ENCODE measurements at places on chromosomes 13 and 19.

DNA sequence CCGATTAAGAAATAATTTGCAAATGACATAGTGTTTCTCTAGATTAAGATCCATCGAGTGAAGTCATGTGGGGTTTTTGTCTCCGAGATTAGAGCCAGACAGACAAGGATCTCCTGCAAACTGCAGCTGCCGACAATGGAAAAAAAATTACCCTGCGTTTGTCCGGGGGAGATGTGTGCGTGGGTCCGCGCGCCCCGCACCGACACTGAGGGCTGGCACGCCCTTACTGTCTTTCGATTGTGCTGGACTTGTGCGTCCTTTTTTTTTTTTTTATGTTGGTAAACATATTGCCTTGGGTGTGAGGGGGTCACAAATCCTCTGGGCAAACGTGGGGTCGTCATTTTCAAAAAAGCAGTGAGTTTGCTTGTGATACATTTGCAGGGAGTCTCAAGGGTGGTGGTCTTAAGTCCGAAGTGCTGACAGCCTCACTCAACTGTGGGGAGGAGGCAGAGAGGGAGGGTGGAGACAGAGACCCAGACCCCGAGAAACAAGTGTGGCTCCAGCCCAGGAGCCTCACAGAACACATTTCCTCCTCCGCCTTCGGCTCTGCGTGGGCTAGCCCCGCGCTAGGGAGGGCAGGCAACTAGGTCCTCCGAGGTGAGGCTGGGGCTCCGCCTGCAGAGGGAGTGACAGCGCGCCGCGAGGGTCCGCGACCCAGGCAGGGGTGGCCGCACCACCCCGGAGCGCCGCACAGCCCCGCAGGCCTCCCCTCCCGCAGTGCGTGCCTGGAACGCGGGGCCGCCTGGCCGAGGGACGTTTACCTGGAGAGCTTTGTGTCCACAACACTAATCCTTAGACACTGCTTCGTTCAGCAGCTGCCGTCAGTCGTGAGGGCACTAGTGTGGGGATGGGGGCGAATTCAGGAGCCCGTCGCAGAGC, 11.7 kb upstream of the SOX1 start:
- H3K4me1 ChIP-seq = peaks cover 26% of the 10 kb centered on the region
- H3K27me3 ChIP-seq = peaks cover 38% of the 10 kb centered on the region
- no peak for DNase-seq
- no peak overlapping the region for H3K27ac ChIP-seq
- no peak overlapping the region for H3K4me3 ChIP-seq

GRCh38 chr19:29542327-29542726, 16.5 kb downstream of the VSTM2B start:
- no peak overlapping the region for H3K4me3 ChIP-seq
- H3K36me3 ChIP-seq = no peaks in the 10 kb centered on the region
- peaks cover 4% of the 10 kb centered on the region for H3K4me1 ChIP-seq
- no peak overlapping the region for H3K27ac ChIP-seq
- DNase-seq = no peak

DNA sequence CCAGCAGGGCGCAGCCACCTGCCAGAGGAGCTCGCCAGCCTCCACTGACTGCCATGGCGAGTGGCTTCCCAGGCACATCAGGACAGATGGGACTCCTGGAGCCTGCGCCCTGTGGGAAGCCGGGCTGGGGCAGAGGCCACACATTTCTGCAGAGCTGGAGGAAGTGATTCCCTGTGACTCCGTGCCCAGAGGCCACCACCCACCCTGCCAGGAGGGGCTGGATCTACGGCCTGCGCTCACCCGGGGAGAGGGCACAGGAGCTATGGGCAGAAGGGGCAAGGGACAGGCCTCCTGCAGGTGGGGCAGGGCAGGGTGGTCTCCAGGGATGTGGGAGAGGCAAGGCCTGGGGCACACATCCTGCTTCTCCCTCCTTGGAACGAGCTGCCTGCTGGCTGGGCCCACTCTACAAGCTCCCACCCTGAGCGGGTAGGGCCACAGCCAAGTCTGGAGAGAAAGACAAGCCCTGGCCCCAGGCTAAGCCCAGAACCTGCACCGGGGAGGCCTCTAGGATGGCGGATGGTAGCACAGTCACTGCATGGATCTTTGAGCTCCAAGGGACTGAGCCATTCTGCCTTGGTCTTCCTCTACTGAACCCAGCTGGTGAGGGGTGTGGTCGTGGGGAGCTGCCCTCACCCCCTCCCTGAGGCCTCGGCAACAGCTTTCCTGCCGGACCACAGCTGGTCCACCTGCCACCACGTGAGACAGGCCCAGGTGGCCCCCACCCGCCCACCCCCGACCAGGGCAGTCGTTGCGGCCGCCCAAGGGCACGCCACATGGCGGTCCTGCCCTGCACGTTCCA, 40.6 kb downstream of the CEBPG start:
- H3K36me3 ChIP-seq = no peaks in the 10 kb centered on the region
- no peak overlapping the region for H3K27ac ChIP-seq
- H3K4me3 ChIP-seq = no peak overlapping the region
- H3K4me1 ChIP-seq = no peaks in the 10 kb centered on the region

- no peak overlapping the region for H3K27ac ChIP-seq
- no peaks in the 10 kb centered on the region for H3K27me3 ChIP-seq
- DNase-seq = no peak
Measured at GRCh38 chr13:91162180-91162579, 185.3 kb upstream of the MIR17HG start.

DNA sequence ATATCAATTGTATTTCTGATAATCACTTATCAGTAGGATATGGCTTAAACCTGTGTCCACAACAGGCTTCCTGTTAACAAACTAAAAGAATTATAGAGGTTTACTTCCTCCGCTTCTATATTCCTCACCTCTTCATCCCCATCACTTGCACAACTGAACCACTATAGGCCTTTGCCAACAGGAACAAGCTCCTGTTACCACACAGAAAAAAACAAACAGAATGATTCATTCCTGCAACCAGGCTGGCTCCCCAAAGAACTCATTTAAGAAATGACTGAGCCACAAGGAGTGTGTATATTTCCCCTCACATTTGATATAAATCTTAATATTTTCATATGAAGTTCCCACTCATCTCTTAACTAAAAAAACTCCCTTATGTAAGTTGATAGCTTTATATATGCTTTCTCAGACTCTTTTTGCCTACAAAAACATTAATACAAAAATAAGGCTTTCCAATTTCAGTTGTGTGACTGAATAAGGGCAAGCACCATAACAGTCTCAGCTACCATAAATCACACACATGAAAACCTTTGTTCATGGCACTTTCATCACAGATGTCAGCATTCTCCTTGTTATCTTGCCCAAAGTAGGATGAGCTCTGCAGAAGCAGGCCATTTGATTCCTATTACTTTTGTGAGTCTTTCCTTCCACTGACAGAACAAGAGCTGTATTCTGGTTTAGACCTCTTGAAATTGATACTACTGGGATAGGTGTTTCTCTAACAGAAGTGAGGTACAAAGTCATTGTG, 366.8 kb downstream of the SLITRK1 start:
- H3K4me3 ChIP-seq = no peak overlapping the region
- H3K27ac ChIP-seq = no peak overlapping the region
- no peaks in the 10 kb centered on the region for H3K36me3 ChIP-seq
- no peak for DNase-seq
- H3K27me3 ChIP-seq = no peaks in the 10 kb centered on the region
- H3K4me1 ChIP-seq = no peaks in the 10 kb centered on the region

GRCh38 chr19:29293736-29294342, 80.9 kb upstream of the UQCRFS1 start:
- no peaks in the 10 kb centered on the region for H3K4me1 ChIP-seq
- H3K27ac ChIP-seq = no peak overlapping the region
- H3K36me3 ChIP-seq = no peaks in the 10 kb centered on the region
- DNase-seq = no peak
- no peak overlapping the region for H3K4me3 ChIP-seq

DNA sequence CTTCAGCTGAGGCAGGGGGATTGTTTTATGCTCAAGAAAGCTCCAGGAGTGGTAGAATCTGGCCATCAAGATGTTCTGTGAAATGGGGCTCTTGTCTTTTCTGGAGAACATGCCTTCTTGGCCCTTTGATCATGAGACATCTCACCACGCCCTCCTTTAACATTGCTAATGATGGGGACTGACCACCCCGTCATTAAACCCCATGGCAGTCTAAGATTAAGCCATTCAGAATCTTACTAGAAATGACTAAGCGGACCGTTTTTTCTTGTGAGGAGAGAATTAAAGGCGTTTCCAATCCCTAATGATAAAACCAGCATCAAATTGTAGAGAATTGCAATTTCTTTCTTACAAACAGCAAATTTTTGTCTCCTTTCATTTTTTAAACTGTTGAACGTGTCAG, 89.4 kb downstream of the COL4A2 start:
- no peak overlapping the region for H3K27ac ChIP-seq
- H3K4me3 ChIP-seq = no peak overlapping the region
- DNase-seq = no peak
- no peaks in the 10 kb centered on the region for H3K27me3 ChIP-seq
- no peaks in the 10 kb centered on the region for H3K4me1 ChIP-seq

DNA sequence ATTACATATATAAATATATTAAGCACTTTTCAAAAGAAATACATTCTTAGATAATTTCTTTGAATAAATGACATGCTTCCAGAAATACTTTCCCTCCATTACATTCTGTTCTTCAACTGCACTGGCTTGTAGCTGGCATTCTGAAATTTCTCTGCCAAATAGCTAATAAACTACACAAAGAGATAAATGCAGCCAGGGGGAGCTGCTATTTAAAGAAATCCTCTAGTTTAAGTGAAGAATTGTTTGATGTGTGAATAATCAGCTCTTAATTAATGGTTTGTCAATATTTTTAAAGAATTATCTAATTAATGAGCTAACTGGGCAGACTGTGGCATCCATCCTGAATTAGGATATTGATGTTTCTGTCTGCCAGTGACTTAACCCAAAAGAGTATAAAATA, 30.7 kb downstream of the SLC7A1 start:
- peaks cover 10% of the 10 kb centered on the region for H3K4me1 ChIP-seq
- no peaks in the 10 kb centered on the region for H3K36me3 ChIP-seq

DNA sequence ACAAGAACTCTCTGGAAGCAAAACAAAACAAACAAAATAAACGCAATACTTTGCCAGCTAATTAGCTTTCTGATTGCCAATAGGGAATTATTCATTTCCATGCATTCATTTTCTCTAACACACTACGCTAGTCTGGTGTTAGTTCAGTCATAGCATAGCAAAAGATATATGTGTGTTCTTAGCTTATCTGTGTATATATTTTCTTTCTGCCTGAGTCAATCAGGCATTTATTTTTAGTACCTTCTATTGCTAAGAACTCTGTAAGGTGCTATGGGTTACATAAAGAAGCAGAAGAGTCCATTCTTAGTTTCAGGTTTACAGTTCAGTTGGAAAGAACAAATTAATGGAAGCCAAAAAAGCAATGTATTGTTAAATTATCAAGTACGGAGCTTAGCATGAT, 490.9 kb downstream of the KLF5 start:
- H3K36me3 ChIP-seq = no peaks in the 10 kb centered on the region
- H3K27ac ChIP-seq = no peak overlapping the region
- H3K4me3 ChIP-seq = no peak overlapping the region
- no peaks in the 10 kb centered on the region for H3K4me1 ChIP-seq

GRCh38 chr13:26716984-26717383, 43.6 kb downstream of the GPR12 start:
- no peaks in the 10 kb centered on the region for H3K27me3 ChIP-seq
- H3K4me1 ChIP-seq = peaks cover 1% of the 10 kb centered on the region
- no peak overlapping the region for H3K4me3 ChIP-seq

DNA sequence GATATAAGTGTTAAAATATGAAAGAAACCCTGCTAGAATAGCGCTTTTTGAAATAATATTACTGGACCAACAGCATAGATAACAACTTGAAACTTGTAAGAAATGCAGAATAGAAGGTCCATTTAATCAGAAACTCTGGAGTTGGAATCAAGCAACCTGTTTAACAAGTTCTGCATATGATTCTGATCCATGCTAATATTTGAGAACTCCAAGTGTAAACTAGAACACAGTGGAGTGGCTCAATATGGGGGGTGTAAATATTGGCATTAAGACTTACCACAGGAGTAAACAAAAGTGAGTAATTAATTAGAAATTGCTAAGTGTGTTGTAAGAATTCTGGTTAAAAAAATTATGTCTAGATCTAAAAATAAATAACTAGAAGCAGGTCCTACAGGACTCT, 151.2 kb downstream of the SLITRK1 start:
- no peak overlapping the region for H3K4me3 ChIP-seq
- H3K36me3 ChIP-seq = no peaks in the 10 kb centered on the region
- H3K27me3 ChIP-seq = no peaks in the 10 kb centered on the region
- DNase-seq = no peak
- no peak overlapping the region for H3K27ac ChIP-seq

- DNase-seq = no peak
- peaks cover 30% of the 10 kb centered on the region for H3K36me3 ChIP-seq
- H3K4me1 ChIP-seq = peaks cover 4% of the 10 kb centered on the region
- H3K4me3 ChIP-seq = no peak overlapping the region
- H3K27ac ChIP-seq = no peak overlapping the region
Measured at GRCh38 chr19:13104848-13105711, 2.4 kb upstream of the LYL1 start.

DNA sequence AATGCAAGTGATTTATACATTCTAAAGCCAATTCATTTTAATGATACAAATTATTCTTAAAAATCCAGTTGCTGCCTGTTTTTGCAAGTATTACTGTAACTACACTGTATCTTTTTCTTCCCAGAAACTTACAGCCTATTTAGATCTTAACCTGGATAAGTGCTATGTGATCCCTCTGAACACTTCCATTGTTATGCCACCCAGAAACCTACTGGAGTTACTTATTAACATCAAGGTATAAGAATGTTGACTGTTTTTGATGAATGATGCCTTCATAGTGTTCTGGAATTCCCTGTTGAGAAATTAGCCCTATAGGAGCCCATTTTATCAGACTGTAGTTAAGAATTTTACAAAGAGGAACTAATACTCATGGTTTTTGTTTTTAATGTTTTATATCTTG, 25.0 kb downstream of the ITM2B start:
- H3K27me3 ChIP-seq = no peaks in the 10 kb centered on the region
- H3K27ac ChIP-seq = no peak overlapping the region
- no peak overlapping the region for H3K4me3 ChIP-seq
- H3K4me1 ChIP-seq = no peaks in the 10 kb centered on the region

- H3K27ac ChIP-seq = no peak overlapping the region
- H3K4me3 ChIP-seq = no peak overlapping the region
- no peaks in the 10 kb centered on the region for H3K36me3 ChIP-seq
- no peak for DNase-seq
- peaks cover 10% of the 10 kb centered on the region for H3K4me1 ChIP-seq
Measured at GRCh38 chr13:46389457-46390451, 2.7 kb upstream of the RUBCNL start.

DNA sequence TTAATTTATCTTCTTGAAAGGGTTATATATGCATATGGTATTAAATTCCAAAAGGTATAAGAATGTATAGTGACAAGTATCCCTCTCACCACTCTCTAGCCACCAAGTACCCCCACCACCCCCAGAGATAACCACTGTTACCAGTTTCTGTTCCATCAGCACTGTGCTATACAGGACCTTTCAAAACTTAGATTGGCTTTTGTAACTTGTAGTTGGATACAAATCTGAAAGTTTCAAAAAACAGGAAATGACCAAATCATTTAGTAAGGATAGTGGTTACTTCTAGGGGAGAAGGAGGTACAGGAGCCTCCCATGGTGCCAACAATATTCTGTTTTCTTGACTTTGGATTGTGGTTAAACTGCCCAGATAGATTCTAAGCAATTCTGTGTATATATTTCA, 56.7 kb downstream of the AKAP11 start:
- no peak overlapping the region for H3K4me3 ChIP-seq
- peaks cover 3% of the 10 kb centered on the region for H3K36me3 ChIP-seq
- DNase-seq = no peak
- H3K4me1 ChIP-seq = peaks cover 1% of the 10 kb centered on the region
- no peak overlapping the region for H3K27ac ChIP-seq

GRCh38 chr13:110617321-110618072, 2.2 kb downstream of the NAXD start:
- H3K4me3 ChIP-seq = peak overlapping the region; percentile 82
- DNase-seq = no peak
- no peaks in the 10 kb centered on the region for H3K27me3 ChIP-seq
- peaks cover 6% of the 10 kb centered on the region for H3K36me3 ChIP-seq

Data from neuronal stem cell (in vitro differentiated cells).